ENCODE measurements at places on chromosomes 5 and 9. TPM values are rescaled to one million over a fixed set of nuclear protein-coding genes. Genes with fewer than 3 reads are reported as not detected.

FGF1 gene
- 3.6 TPM for polyA plus RNA-seq

IFNA2 gene
- not detected for polyA plus RNA-seq

FIBCD1 gene
- polyA plus RNA-seq = not detected

DOCK8 gene
- polyA plus RNA-seq = 9.4 TPM

CCT5 gene
- 69.1 TPM for polyA plus RNA-seq

LRRC19 gene
- polyA plus RNA-seq = not detected

PKD2L2 gene
- 0.05 TPM for polyA plus RNA-seq

Measured in ovary (tissue), 10 donors.